ENCODE measurements at places on chromosomes 4 and X.

DNA sequence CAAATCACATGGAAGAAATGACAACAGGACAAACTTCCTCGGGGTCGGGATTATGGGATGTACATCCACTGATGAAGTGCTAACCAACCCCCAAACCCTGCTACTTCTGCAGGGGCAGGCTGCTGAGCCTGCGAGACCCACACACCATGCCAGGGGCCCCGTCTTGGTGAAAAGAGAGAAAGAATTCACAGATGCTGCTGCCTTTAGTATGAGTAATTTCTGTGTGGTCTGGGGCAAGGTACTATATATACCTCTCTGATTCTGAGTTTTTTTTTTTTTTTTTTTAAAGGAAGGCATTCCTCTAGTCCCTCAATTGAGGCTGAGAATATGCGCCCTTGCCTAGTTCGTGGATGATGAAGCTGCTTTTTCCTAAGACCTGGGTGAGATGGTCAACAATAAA is 24.8 kb downstream of the PDHA1 start:
- DNase-seq = no peak

DNA sequence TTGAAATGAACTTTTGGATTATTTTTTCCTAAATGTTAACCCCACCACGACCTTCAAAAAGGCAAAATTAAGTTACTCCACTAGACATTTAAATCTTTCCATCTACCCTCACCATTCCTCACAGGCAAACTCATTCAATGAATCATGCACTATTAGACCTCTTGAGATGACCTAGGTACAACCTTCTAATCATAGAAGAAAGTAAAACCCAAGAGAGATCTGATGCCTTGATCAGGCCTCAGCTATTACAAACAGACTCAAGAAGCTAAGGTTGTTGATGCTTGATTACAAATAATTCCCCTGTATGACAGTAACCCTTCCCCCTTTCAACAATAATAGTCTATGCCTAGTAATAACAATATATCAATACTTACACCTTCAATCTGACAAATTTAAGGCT is 18.9 kb downstream of the TAPT1 start:
- DNase-seq = no peak

- DNase-seq = no peak
These were observed 425.9 kb downstream of the TMA16 start for GRCh38 chr4:163920426-163920825.

- no peak for DNase-seq
These were observed 101.9 kb downstream of the MAB21L2 start for GRCh38 chr4:150683775-150684350.

DNA sequence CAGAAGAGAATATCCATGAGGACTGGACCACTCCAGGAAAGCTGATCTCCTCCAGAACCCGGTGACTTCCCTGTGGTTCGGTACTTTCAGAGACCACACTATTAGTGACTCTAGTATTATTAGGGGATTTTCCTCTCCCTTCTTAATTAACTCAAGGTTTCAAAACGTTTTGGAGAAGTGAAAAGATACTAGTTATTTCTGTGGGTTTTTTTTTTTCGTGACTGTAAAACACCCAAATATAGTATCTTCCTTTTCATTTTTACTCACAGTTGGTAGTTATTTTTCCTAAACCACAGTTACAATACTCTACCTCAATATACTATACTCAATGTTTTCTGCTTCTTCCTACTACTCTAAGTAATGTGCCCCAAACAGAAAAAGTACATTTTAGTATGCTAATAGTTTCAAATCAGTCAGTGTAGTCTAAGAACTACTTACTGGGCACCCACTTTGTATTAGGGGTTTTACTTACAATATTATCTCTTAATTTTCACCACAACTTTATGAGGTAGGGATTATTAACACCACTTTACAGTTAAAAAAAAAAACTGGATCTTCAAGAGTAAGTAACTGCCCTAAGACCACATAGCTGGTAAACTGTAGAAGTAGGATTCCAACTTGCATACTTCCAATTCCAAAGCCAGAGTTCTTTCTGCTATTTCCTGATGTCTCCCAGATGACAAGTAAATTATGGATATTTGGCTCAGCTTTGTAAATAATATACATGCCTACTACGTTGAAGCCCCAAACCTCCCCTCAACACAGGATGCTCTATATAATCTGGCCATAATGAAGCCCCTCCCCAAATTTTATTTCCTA is 45.0 kb downstream of the SLC9A7 start:
- no peak for DNase-seq

- DNase-seq = no peak
These were observed 5.6 kb downstream of the PRDM5 start for GRCh38 chr4:120916937-120917336.

DNA sequence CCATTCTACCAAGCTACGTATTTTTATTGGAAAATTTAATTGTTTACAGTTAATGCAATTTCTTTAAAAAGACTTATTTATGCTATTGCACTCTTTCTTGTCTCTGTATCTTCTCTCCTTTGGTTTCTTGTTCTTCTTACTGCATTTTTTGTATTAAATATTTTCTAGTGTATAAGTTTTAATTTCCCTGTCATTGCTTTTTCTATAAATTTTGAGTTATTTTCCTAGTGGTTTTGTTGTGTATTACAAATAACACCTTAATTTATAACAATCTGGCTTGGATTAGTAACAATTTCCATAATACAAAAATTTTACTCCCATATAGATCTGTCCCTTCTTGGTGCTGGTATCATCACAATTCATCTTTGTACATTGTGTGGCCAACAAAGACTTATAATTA is 303.5 kb upstream of the SPOCK3 start:
- DNase-seq = no peak

DNA sequence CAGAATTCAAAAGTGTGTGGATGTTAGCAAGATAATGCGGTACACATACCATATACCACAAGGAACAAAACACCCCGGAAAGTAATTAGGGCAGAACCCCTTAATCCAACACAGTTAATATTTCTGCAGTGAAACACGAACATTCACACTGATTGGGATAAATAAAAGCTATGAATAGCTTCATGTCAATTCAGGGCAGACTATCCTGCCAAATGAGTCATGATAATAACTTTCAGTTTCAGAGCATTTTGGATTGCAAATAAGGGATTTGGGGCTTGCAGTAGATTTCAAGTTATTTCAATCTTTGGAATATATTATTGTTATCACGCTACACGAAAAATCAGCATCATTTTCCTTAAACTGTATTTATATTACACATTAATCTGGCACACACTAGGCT is 24.3 kb downstream of the IRF2 start:
- no peak for DNase-seq

DNA sequence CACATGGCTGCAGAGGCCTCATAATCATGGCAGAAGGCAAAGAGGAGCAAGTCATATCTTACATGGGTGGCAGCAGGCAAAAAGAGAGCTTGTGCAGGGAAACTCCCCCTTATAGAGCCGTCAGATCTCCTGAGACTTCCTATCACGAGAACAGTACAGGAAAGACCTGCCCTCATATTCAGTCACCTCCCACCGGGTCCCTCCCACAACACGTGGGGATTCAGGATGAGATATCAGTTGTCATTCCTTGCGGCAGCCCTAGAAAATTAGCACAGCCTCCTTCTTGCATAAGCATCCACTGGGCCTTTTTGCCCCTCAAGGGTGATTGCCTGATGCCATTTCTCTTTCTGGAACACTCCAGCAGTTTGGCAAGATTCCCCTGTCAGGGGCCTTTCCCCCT is 61.7 kb upstream of the STX18 start:
- no peak for DNase-seq

- DNase-seq = no peak
These were observed 49.7 kb downstream of the FAM9B start for GRCh38 chrX:8984231-8984630.

- peak; percentile 7 for DNase-seq
These were observed 512.0 kb upstream of the FAT1 start for GRCh38 chr4:187235456-187236170.

- no peak for DNase-seq
These were observed 4.1 kb upstream of the MANBA start for GRCh38 chr4:102764901-102765300.

GRCh38 chr4:99490286-99490685 is 20.5 kb upstream of the C4orf17 start:
- no peak for DNase-seq

DNA sequence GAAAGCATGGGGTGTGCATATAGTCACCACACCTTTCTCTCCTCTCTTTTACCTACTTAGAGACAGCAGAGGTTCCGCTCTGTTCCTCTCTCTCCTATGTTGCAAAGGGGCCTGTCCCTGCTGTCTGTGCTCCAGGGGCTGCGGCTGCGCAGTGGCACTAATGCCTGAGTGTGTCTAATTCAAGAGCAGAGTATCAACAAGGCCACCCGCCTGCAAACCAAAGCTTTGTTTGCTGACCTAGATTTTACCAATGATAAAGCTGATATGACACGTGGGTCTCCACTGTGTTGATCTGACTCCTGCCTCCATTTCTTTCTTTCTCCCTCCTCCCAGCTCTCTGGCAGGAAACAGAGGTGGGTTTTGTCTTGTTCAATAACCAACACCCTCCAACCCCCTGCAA is 74.9 kb downstream of the NSG1 start:
- DNase-seq = no peak

DNA sequence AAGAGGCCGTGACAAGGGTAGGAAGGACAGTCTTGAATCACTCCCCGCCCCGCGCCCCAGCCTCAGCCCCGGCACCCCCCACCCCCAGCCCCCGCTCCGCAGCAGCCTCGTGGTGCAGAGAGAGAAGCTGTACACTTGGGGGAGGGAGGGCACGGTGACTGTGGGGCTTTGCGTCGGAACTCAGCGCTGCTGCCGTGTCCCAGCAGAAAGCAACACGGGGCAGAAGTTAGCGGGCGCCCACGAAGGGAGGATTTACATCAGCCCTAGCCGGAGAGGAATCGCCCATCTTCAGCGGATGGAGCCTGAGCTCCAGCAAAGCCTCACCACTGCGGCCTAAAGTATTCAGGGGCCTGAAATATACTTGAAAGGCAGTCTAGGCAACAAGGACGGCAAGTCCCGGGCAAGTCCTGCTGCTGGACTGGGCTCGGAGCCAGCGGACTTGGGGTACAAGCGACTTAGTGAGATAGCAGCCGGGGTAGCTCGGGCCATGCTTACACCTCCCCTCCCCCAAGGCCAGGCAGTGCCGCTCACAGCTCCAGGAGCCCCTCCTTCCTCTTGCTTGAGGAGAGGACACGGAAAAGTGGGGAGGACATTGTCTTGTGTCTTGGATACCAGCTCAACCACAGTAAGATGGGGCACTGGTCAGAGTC is 18.5 kb upstream of the OPN1LW start:
- no peak for DNase-seq

GRCh38 chr4:142817442-142817841 is 28.7 kb downstream of the INPP4B start:
- no peak for DNase-seq

DNA sequence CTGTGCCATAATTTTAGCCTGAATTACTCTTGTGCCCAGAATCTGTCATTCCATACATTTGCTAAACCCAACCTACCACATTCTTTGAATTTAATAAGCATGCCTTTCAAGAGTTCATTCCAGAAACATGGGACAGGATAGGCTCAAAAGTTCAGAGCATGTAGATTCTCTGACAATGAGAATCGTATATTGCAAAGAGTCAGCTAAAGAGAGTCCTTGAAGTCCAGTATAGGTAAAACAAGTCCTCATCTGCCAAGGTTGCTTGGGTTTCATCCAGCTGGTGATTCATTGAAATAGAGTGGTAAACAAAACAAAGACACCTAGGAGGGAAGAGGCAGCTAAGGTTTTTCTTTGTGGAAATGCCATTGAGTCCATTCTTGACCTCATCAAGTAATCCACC is 249.3 kb upstream of the DIPK2B start:
- no peak for DNase-seq

- DNase-seq = no peak
These were observed 213.7 kb downstream of the FSTL5 start for GRCh38 chr4:161949946-161950725.

GRCh38 chr4:6932475-6932874 is 22.8 kb downstream of the TBC1D14 start:
- no peak for DNase-seq

DNA sequence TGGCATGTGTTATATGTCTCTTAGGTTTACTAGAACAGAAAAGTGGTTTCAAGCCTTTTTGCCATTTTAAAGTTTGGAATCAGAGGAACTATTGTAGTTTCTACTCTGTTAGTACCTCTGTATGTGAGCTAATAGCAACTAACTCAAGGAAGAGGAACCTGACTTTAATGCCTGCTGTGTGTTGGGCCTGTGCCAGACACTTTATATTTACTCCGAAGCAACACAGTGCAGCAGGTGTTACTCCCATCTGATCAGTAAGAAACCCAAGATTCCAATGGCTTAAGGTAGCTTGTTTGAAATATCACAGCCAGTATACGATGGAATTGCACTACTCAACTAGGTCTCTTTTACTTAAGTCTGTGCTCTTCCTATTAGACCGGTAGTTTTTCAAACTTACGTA is 79.2 kb downstream of the USP9X start:
- DNase-seq = no peak

Measured in amygdala (tissue), 56 donors.